ENCODE measurements at places on chromosomes 1 and 21.

- no peak for DNase-seq
Observed at GRCh38 chr1:51231120-51231519, 5.0 kb upstream of the RNF11 start.

GRCh38 chr1:171172471-171172870 lies 12.6 kb upstream of the FMO2 start:
- DNase-seq = no peak

- DNase-seq = no peak
Observed at GRCh38 chr1:150237746-150238145, 1.8 kb upstream of the ANP32E start.

DNA sequence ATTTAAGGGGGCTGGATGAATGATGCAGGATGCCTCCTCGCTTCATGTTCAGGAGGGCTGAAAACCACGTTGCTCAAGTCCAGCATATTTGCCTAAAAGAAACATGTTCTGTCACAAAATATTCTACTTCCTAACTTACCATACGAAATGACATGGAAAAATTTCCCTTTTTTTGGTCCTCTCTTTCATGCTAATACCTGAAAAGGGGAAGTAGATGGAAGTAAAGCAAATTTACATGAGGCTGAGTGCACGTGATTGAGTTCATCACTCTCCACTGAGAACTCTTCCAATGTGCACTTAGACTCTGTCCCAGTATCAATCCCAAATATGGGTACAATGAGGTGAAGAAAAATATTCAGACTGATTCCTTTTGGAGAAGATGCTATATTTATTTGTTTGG lies 23.0 kb downstream of the XCL2 start:
- DNase-seq = no peak

DNA sequence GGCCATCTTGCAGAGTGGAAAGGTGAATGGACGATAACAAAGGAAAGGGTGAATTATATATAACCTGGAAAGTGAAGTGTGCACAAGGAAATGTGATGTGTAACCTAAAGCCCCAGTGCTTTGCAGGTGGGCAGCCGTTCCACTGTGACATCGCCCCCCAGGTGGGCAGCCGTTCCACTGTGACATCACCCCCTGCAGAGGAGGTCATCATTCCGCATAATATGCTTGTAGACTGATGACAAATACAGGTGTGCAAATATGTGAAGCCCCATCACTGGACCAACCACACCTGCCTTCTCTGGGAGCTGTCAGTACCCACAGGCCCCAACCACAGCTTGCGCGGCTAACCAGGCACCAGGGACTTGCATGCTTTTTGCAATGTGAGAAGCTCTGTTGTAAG lies 4.7 kb upstream of the ZNF496 start:
- DNase-seq = no peak

DNA sequence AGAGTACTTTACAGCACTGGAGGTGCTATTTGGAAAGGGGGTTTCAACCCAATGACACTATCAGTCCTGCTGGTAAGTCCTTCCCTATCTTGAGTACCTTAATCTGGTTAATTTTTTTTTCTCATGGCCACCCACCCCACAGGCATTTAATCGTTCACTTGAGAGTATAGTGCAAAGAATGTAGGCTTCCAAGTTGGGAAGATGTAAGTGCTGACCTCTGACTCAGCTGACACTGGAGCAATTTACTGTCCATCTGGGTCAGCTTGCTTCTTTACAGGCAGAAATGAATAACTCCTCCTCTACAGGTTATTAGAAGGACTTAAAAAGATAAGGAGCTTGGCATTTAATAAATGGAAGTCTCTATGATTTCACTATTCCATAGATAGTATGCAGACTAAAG lies 89.6 kb downstream of the AK5 start:
- no peak for DNase-seq

GRCh38 chr1:34915521-34915920 lies 13.9 kb downstream of the DLGAP3 start:
- DNase-seq = no peak

DNA sequence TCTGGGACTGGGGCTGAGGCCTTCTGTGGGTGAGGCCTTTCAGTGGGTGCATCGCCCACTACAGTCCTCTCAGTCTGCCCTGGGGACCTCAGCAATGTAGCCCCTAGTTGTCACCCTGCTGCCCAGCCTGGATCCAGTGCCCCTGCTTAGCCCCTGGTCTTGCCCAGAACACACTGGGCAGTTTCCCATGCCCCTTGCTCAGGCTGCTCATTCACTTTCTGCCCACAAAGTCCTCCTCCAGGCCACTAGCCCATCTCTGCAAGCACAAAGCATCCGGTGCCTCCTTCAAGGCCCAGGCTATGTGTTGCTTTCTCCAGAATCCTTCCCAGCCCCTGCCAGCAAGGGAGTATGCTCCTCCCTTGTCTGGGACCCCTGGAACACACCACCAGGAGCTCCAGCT lies 5.4 kb upstream of the ADORA1 start:
- no peak for DNase-seq

DNA sequence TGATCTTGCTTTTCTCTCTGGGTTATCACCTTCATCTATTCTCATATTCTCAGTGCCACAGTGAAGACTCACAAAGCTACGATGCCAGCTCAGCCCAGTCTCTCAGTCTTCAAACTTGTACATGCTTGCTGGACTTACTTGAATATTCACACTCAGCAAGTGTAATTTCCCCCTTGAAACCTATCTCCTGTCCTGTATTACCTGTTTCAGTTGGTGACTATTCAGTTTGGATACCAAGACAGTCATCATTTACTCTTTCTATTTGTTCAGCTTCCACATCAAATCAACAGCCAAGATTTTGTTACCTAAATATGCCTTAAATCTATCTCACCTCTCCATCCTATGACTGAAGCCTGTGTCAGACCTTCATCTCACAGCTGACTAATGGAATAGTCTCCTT lies 209.7 kb downstream of the LRRC7 start:
- DNase-seq = no peak

DNA sequence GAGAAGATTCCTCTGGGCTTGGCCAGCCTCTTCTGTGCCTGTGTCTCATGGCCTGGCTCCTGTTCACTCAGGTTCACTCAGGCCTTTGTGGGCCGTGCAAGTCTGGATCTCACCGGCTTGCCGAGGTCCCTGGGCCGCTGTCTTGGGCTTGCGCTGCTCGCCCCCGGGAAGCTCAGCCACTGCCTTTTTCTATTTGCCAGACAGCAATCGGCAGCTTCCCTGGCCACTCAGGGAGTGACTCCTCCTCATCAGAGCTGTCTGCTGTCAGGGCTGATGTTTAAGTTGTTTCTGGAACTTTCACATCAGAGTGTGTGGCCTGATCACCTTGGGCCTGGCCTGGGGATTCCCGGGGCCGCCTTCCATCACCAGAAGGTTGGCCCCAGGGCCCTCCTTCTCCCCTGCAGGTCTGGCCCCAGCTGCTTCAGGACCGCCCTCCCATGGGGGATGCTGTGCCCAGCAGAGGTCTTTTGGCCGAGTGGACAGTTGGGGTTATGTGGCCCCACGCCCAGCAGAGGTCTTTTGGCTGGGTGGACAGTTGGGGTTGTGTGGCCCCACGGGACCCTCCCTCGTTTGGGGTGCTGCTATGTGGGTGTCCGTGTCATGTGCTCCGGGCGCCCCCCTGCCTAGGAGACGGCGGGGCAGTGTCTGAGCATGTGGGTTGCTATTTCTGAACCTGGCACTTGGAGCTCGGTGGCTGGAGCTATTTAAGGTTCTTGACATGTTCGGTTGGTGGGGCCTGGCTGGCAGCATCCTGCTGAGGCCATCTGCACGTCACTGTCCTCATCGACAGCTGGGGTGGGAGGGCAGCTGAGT lies 12.5 kb downstream of the SLX9 start:
- DNase-seq = no peak

DNA sequence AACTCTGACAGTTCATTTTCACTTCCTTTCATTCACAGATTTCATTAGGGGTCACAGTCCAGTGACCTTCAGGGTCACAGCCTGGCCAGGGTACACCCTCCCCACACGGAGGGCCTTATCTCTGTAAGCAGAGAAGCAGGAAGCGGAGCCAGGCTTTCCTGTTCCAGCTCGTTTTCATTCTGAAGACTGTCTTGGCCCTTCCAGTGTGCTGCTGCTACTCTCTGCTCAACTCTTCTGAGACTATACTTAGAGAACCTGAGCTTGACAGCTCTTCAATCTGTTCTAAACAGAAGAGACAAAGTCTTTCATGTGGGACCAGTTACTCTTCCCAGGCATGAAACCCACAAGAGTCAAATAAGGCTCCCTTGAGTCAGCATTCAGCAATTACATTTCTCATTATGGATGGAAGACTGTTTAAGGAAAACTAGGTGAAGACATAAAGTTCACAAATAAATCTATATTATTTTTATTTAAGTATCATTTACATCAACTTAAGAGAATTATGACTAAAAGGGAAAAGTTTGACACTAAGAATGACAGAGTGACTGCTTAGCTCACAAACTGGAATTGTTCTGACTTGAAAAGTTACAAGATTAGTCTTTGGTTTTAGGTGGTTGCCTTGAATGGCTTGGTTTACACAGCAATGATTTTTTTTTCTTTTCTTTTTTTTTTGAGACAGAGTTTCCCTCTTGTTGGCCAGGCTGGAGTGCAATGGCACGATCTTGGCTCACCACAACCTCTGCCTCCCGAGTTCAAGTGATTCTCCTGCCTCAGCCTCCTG lies 4.8 kb upstream of the TDRD10 start:
- DNase-seq = no peak

DNA sequence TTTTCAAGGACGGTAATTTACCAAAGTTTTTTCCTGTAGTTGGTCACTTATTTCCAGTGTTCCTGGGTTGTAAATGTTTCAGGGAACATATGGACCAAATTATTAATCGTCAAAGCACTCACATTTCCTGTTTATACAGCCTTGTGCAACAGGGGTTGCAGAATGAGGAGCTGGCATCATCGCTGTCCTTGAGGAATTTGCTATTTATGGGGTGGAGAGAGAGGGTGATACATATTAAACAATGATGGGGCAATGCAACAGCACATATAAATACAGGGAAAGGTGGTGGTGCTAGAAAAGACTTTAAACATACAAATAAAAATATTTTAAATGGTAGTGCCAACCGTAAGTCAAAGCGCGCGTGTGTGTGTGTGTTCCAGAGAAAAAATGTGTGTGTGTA lies 369.8 kb downstream of the NPHP4 start:
- no peak for DNase-seq

DNA sequence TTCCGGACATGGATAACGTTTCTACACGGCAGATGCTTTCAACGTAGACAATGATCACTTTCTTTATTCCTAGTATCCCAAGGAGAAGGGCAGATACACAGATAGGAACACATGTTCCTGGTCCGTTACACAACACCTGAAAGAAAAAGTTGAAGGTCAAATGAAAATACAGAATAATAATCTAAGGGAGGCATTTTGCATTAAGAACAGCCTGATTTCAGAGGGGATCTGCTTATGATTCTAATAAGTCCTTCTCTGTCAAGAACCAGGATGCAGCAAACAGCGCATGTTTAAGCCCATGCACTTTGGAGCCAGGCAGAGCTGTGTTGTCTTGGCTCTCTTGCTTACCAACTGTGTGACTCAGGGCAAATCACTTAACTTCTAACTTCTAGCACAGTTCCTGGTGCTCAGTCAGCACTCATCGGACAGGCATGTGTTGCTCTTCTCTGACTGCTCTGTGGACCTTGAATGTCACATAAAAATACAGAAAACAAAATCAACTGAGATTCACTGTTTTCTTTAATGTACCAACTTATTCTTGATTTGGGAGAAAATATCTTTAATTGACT lies 56.3 kb upstream of the CNN3 start:
- DNase-seq = no peak

GRCh38 chr1:5968161-5968736 lies 24.0 kb downstream of the NPHP4 start:
- DNase-seq = no peak

DNA sequence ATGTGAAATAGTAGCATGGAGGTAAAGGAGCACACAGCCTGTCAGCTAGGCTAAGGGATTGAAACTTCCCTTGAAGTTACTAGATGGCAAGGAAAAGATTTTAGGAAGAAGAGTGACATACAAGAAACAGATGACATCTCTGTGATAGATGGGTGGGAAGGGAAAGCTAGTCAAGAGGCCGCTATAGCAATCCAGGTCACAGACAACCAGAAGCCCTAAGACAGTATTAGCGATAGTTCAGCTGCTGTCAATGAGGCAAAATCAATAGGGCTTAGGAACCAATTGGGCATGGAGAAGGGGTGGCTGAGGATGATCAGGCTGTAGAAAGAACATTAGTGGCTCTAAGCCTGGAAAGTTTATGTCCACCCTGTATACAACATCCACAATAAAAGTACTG lies 111.1 kb downstream of the GLUL start:
- DNase-seq = no peak

- no peak for DNase-seq
Observed at GRCh38 chr1:163085904-163086268, 16.7 kb downstream of the RGS4 start.

DNA sequence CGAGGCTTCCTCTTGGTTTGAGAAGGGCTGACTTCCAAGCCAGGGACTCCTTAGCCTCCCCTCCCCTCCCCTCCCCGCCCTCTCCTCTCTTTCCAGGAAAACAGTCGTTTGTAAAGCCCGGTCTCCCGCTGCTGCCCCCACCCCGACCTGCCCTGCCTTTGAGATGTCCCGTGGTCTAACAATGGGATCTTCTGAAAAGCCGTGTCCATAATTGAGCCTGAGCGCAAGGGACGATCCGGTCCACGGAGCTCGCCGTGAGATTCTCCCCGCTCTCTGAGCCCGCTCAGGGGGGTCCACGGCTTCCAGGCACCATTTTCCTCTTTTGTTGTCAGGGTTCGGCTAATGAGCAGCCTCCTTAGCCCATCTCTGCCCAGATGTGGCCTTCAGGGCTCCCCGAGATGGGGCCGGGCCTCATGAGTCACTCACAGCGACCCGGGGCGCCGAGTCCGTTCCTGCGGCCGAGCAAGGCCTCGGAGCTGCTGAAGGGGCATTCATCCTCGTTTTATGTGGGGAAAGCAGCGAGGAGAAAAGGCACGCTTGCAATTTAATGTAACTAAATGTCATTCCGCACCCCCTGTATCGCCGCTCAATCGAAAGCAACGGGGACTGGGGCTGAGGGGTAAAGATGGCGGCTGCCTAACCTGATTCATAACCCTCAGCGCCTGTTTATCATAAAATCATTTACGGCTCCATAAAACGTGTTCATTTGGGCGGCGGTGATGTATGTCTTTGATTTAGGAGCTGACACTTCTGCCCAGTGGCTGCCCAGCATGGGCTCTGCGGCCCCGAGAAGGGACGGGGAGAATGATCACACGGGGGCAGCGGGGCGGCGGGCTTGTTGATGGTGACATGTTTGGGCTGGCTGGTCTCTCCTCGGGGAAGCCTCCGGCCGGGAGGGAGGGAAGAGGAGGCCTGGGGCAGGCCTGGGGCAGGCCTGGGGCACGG lies 232.6 kb upstream of the C1orf174 start:
- DNase-seq = no peak

- DNase-seq = peak; percentile 1
Observed at GRCh38 chr1:58717979-58718378, 18.1 kb upstream of the MYSM1 start.

- no peak for DNase-seq
Observed at GRCh38 chr21:33028773-33029384, 3.1 kb downstream of the OLIG2 start.

DNA sequence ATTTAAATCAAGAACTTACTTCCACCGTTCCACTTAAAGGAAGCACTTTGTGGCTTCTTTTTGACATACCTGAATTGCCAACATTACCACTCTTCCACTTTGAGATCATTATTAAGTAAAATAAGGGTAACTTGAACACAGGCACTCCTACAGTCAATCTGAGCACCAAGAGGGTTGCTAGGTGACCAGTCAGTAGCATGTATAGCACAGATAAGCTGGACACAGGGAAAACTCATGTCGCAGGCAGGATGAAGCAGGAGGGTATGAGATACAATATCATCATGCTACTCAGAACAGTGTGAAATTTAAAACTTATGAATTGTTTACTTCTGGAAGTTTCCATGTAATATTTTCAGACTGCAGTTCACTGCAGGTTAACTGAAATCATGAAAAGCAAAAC lies 47.0 kb upstream of the RAP1GAP start:
- DNase-seq = no peak
